ENCODE measurements at places on chromosomes 16 and 17.

DNA sequence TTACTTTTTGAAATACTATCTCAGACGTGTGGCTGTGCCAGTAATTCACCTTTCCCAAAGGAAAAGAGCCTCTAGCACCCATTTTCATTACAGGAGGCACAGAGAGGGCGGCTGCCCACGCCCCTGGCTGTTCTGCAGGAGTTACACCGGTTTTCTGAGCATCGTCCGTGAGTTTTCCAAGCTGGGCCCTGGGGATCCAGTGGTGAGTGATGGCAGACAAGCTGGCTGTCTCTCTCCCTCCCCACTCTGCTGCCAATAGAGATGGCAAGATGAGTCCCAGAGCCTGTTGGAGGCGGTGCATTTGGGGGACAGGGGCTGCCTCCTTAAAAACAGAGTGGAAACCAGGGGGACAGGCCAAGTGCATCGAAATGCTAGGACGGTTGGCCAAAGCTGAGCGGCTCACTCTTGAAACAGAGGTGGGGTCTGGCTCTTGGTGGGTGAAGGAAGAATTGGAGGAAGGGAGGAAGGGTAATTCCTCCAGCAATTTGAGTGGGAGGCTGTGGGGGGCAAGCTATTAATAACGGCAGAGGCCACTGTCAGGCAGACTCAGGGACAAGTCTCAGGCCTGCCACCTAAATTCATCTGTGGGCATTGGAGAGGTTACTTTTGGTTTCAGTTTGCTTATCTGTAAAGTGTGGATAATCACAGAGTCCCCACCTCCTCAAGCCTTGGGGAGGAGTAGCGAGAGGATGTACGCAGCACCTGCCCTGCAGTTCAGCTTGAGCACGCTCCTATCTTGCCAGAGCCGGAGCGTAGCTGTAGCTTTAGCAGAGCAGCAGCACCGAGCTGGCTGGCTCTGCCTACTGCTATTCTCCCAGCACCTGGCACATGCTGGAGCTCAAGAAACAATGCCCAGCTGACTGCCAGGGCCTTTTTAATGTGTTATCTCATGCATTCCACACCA lies 7.5 kb upstream of the NOS2 start:
- DNase-seq, result no peak
- no peaks in the 10 kb centered on the region for H3K27me3 ChIP-seq
- H3K36me3 ChIP-seq, result no peaks in the 10 kb centered on the region
- peaks cover 22% of the 10 kb centered on the region for H3K4me1 ChIP-seq

DNA sequence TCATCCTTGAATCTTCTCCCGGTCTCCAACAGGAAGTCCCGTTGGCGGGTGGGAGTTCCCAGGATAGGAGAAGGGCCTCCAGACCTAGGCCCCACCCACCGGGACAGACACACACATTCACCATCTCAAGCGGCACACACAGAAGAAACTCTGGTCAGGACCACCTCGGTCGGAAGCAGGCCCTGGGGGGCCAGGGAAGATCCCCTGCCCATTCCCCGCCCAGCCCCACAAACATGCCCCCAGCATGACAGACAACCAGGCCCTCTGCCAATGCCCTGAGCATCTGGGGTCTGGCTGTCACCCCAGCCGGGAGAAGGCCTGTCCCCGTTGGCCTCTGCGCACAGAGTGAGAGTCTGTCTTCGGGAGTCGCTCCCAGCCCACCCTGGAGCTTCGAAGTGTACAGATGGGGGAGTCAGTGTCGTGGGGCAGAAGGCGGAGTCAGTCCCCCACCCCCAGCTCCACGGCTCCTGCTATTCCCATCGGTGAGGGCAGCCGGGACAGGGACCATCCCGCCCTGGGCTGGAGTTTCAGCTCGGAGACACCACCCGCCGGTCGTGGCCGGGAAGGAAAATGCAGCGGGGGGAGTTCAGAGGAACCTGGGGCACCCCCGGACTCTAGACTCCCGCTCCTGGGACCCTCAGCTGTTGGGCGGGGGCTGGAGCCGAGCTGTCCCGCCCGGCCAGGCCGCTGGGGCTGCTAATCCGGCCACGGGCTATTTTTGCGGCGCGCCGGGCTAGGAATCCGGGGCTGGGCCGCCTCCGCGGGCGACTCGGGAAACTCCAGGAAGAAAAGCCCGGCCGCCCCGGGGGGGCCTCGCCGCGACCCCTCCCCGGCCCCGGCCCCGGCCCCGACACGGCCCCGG lies 660 bp downstream of the RHBDF1 start:
- no peak overlapping the region for H3K4me3 ChIP-seq
- peaks cover 54% of the 10 kb centered on the region for H3K27me3 ChIP-seq
- H3K4me1 ChIP-seq, result peaks cover 15% of the 10 kb centered on the region
- no peaks in the 10 kb centered on the region for H3K36me3 ChIP-seq
- H3K27ac ChIP-seq, result no peak overlapping the region

- no peak overlapping the region for H3K4me3 ChIP-seq
- DNase-seq, result no peak
- no peaks in the 10 kb centered on the region for H3K27me3 ChIP-seq
- no peaks in the 10 kb centered on the region for H3K4me1 ChIP-seq
- no peak overlapping the region for H3K27ac ChIP-seq
Measured at GRCh38 chr17:5373112-5373511, 46.4 kb downstream of the NUP88 start.

GRCh38 chr16:89080196-89080853 lies 13.3 kb upstream of the ACSF3 start:
- H3K4me3 ChIP-seq, result no peak overlapping the region
- no peak for DNase-seq
- no peaks in the 10 kb centered on the region for H3K27me3 ChIP-seq
- H3K36me3 ChIP-seq, result no peaks in the 10 kb centered on the region
- H3K4me1 ChIP-seq, result no peaks in the 10 kb centered on the region
- H3K27ac ChIP-seq, result no peak overlapping the region

DNA sequence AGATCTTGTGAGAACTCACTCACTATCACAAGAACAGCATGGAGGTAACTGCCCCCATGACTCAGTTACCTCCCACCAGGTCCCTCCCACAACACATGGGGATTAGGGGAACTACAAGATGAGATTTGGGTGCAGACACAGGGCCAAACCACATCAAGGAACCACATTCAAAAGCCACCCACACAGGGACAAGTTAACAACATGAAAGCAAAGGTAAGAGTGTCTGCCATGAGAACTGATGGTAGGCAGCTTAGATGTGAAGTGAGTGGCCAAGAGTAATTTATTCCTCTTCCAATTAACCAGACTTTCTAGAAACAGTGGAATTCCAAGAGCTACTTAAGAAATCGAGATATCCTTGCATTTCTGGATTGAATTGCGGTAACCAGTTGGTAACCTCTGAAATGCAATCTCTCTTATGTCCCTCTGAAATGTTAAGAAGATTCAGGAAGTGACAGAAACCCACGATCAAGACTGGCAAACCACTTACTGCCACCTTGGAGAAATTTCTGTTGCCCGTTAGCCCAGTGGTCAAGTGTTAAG lies 167.4 kb upstream of the CACNG5 start:
- no peaks in the 10 kb centered on the region for H3K27me3 ChIP-seq

All from CD14-positive monocyte (primary cell).